ENCODE measurements at places on chromosomes 12 and 14.

DNA sequence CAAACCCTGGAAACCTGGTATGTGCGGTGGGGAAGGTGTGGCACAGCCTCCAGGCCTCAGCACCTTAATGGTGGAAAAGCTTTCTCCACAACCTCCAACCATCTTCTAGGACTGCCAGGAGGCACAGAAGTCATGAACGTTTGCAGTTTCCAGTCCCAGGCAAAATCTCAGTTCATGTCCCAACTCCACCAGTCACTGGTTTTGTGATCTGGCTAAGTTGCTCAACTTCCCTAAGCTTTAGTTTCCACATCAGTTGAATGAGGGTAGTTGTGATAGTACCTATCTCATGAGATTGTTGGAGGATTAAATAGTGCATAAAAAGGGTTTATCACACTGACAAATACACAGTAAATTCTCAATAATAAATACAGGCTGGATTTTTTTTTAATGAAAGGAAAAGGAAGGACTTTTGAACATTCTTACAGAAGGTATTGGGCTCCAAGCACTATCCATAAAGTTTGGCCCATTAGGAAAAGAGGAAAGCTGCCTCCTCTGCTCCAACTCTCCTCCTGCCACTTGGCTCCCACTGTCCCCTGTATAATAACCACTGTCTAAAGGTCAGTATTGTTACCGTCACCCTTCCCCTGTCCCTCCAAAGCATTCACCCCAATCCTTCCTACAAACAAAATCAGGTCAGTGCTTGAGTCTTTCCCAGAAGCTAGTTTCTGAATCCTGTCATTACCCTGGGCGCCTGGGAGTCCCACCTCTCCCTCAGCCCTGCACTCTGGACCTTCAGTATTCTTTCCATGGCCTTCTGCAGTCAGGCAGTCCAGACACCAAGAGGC lies 6.3 kb downstream of the PCK2 start:
- DNase-seq, result no peak

GRCh38 chr12:107537464-107538119 lies 148.0 kb upstream of the PWP1 start:
- DNase-seq, result no peak

DNA sequence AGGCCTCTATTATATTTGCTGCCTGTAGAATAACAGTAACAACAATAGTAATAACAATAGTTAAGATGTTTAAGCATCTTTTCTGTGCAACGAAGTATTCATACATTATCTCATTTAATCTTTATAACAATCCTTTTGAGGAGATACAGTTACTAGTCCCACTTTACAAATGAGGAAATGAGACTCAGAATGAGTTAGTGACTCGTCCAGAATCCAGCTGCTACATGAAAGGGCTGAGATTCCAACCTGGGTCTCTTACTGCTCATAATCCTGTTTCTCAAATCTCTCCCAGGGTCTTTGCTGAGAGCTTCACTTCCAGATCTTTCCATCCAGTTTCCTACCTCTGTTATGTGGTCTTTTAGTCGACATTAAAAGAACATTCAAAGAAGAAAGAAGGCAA lies 173.7 kb upstream of the TMPO start:
- no peak for DNase-seq

DNA sequence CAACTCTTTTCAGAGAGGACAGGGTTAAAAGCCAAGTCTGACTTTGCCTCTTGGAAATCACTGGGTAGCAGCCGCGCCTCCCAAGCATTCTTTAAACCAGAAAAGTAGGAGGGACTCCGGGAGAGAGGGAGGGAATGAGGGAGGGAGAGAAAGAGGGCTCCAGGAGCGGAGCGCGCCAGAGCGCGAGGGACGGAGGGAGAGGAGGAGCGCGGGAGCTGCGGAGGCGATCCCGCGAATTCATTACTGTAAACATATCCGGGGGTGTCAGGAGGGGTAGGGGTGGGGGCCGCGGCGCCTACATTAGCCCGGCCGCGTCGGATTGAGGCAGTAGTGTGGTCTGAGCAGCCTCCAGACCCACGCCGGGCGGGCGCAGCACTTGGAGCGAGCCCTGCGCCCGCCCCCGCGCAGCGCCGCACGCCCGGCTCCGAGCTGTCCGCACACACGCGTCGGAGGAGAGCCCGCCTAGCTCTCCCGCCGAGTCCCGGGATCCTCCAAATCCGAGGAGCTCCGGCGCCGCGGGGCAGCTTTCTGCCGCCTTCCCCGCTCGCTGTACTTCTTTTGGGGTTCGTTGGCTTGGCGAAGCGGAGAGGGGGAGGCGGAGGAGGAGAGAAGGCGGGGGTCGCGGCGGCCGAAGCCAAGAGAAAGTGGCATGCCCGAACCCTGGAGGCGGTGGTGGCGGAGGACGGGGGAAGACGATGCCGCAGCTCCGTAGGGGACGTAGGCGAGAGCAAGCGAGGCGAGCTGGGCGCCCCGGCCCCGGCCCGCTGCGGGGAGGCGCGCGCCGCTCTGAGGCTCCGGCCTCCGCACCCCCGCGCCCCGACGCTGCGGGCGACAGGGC lies 3.3 kb downstream of the FLRT2 start:
- DNase-seq, result no peak
